ENCODE measurements at places on chromosomes 3 and 15. TPM values are rescaled to one million over a fixed set of nuclear protein-coding genes. Genes with fewer than 3 reads are reported as not detected.

DNA sequence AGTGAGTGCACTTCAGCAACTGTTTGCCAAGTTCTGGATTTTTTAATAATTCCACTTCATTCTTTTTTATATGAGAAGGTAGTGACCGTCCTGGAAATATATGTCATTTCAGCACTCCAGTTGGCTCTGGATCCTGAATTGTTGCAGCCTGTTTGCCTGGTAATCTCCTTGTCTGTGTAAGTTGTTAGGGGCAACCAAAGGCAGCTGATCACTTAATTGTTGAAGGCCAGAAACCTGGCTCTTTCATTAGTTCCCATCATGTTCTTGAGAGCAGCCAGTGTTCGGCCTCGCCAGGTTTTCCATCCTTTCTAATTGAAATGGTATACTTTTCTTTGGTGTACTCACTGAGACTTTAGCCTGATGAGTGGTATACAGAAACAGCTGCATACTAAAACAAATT is 168.6 kb downstream of the SOX2 start:
- no peaks in the 10 kb centered on the region for H3K4me1 ChIP-seq
- H3K36me3 ChIP-seq, result no peaks in the 10 kb centered on the region
- H3K27ac ChIP-seq, result no peak overlapping the region
- no peaks in the 10 kb centered on the region for H3K27me3 ChIP-seq
- H3K4me3 ChIP-seq, result no peak overlapping the region

DNA sequence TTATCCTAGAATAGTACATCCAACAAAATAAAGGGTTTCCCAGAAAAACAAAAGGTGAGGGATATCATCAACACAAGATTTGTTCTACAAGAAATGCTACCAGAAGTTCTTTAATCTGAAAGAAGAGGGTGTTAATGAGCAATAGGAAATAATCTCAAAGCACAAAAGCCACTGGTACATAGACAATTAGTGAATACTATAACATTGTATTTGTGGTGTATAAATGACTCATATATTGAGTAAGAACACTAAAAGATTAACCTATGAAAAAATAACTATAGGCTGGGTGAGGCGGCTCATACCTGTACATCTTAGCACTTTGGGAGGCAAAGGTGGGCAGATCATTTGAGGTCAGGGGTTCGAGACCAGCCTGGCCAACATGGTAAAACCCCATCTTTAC is 210.2 kb upstream of the SLITRK3 start:
- no peaks in the 10 kb centered on the region for H3K27me3 ChIP-seq
- H3K36me3 ChIP-seq, result no peaks in the 10 kb centered on the region
- DNase-seq, result no peak
- no peaks in the 10 kb centered on the region for H3K4me1 ChIP-seq

The ADAMTS9 gene
- total RNA-seq, result 1.1 TPM

The CDC25A gene
- 10.6 TPM for total RNA-seq

- no peaks in the 10 kb centered on the region for H3K36me3 ChIP-seq
- H3K27me3 ChIP-seq, result no peaks in the 10 kb centered on the region
- no peak overlapping the region for H3K4me3 ChIP-seq
- no peak overlapping the region for H3K27ac ChIP-seq
- no peaks in the 10 kb centered on the region for H3K4me1 ChIP-seq
These were observed 887.8 kb downstream of the IGSF11 start for GRCh38 chr3:118146658-118147375.

The RIOX2 gene
- 26.7 TPM for total RNA-seq

GRCh38 chr3:156602424-156602823 is 47.5 kb upstream of the SSR3 start:
- no peak for DNase-seq
- no peak overlapping the region for H3K4me3 ChIP-seq
- no peak overlapping the region for H3K27ac ChIP-seq
- no peaks in the 10 kb centered on the region for H3K36me3 ChIP-seq

DNA sequence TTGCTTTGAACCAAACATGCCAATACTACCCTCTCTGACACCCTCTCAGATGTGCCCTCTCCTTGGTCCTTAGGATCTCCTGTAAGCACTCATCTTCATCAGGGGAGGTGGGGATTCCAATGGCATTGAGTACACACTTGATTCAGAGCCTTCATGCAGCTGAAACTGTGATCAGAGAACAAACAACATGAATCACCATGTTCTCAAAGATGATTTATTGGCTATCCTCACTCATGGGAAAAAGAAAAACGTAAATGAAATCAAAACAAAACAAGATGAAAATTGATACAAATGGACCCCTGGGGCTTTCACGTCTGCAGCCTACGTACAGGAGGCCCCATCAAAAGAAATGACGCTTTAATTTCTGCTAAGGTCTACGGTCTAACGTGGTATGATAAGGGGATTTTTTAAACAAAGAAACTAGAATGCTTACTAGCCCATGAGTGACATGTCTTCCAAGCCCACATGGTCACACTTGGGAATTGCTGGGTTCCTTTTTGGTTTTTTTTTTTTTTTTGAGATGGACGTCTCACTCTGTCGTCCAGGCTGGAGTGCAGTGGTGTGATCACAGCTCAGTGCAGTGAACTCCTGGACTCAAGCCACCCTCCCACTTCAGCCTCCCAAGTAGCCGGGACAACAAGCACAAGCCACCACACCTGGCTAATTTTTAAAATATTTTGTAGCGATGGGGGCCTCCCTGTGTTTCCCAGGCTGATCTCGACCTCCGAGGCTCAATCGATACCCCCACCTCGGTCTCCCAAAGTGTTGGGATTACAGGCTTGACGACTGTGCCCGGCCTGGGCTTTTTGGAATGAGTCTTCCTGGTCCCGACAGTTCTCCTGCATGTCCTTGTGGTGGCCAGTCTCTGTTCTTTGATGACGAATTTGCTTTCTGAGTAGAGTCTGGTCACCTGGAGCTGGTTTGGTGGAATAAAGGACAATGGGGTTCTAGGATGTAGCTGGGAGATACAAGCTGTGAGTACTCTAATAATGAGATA is 202.6 kb downstream of the XXYLT1 start:
- H3K27me3 ChIP-seq, result no peaks in the 10 kb centered on the region
- peaks cover 8% of the 10 kb centered on the region for H3K36me3 ChIP-seq
- H3K4me3 ChIP-seq, result no peak overlapping the region
- DNase-seq, result peak; percentile 7
- no peak overlapping the region for H3K27ac ChIP-seq

The CFAP92 gene
- not detected for total RNA-seq

DNA sequence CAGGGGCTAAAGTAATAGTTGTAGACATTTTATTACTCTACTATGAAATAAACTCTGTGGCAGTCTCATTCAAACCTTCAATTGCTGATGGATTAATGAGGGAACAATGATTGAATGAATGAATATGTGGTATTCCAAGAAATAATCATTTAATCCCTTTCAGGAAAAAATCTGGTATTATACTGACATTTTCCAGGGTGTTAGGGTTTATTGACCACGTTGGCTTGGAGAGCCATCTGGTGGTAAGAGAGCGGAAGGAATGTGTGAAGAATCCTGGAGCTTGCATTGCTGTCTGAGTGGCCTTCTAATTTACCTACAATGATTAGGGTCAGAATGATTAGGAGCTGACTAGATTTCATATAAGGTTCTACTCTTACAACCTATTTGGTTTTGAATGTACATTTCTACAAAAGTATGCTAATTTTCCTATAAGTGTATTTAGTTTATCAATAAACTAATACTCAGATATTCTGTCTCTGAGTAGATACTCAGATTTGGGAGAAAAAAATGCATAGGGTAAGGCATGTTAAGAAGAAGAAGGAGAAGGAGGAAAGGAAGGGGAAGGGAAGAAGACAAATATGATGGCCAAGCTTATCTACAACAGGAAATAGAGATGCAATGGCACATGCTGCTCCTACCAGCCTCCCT is 249.9 kb downstream of the ROBO1 start:
- H3K36me3 ChIP-seq, result no peaks in the 10 kb centered on the region
- H3K27ac ChIP-seq, result no peak overlapping the region
- DNase-seq, result peak; percentile 39
- H3K4me1 ChIP-seq, result no peaks in the 10 kb centered on the region

GRCh38 chr15:99447497-99448371 is 118.0 kb upstream of the MEF2A start:
- H3K27me3 ChIP-seq, result no peaks in the 10 kb centered on the region
- no peak for DNase-seq
- H3K36me3 ChIP-seq, result no peaks in the 10 kb centered on the region
- no peak overlapping the region for H3K27ac ChIP-seq
- H3K4me1 ChIP-seq, result peaks cover 8% of the 10 kb centered on the region
- H3K4me3 ChIP-seq, result no peak overlapping the region

The ZIC4 gene
- not detected for total RNA-seq

Measured in IMR-90 (cell line).